GM23248 (cell line): ENCODE measurements at places on chromosomes 5 and 9. TPM values are rescaled to one million over a fixed set of nuclear protein-coding genes. Genes with fewer than 3 reads are reported as not detected.

The PLAC8L1 gene
- 2.3 TPM in 1 of 2 replicates, not detected in the other for total RNA-seq

The TEX48 gene
- total RNA-seq, result not detected in 2 replicates

DNA sequence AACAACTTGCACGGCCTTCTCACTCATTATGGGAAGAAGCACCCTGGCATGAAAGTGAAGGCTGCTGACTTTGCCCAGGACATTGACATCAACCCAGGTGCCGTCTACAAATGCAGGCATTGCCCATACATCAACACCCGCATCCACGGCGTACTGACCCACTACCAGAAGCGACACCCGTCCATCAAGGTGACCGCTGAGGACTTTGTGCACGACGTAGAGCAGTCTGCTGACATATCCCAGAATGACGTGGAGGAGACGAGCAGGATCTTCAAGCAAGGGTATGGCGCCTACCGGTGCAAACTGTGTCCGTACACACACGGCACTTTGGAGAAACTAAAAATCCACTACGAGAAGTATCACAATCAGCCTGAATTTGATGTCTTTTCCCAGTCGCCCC, 65.4 kb downstream of the ZNF462 start:
- no peaks in the 10 kb centered on the region for H3K36me3 ChIP-seq
- no peaks in the 10 kb centered on the region for H3K4me1 ChIP-seq
- DNase-seq, result no peak
- no peak overlapping the region for H3K27ac ChIP-seq

DNA sequence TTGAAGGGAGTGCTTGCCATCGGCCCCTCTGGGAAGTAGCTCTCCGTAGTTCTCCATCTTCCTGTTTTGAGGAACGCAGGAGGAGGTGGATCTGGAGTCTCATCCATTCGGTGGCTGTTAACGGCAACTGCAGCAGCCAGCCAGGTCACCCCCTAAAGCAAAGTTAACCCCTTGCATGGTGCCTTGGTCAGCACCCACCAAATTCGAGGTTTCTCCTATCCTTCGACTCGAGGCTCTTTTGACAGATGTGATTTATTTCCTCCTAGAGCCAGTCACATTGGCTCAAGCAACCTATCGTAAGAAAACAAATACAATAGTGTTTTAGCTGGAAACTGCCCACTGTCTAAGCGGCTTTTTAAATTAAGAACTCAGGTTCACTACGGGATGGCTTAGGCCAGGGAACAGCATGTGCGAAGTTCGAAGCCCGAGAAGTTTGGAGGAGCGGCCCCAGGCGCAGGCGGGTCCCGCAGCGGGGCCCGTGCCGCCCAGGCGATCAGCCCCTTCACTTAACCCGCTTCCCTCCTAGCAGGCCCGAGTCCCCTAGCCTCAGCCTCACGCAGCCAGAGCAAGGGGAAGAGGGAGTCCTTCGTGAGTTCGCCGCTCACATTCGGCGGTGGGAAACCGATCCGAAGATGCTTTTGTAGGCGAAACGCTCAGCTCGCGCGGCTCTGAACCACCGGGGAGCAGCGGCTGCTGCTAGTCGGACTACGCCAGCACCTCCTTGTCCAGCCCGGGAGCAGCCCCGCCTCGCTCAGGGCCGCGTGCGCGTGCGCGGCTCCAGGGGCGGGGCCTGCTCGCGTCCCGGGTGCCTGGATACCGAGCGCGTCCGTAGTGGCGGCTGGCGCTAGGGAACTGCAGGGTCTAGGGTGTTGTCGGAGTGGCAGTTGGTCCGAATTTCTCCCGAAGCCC, at the start of gene ROPN1L:
ROPN1L (plus strand) TSS at position 797 of the 909 bp plus-strand sequence. CDS start 289 bp downstream, outside the sequence.
- peaks cover 13% of the 10 kb centered on the region; the same call in 1 of the 2 replicates for H3K4me1 ChIP-seq
- H3K27me3 ChIP-seq, result no peaks in the 10 kb centered on the region
- H3K4me3 ChIP-seq, result peak within 1 kb of the TSS; percentile 84
- H3K36me3 ChIP-seq, result 0 out of 2 replicates have a peak, but pooled peaks cover 13% of the 10 kb centered on the region

DNA sequence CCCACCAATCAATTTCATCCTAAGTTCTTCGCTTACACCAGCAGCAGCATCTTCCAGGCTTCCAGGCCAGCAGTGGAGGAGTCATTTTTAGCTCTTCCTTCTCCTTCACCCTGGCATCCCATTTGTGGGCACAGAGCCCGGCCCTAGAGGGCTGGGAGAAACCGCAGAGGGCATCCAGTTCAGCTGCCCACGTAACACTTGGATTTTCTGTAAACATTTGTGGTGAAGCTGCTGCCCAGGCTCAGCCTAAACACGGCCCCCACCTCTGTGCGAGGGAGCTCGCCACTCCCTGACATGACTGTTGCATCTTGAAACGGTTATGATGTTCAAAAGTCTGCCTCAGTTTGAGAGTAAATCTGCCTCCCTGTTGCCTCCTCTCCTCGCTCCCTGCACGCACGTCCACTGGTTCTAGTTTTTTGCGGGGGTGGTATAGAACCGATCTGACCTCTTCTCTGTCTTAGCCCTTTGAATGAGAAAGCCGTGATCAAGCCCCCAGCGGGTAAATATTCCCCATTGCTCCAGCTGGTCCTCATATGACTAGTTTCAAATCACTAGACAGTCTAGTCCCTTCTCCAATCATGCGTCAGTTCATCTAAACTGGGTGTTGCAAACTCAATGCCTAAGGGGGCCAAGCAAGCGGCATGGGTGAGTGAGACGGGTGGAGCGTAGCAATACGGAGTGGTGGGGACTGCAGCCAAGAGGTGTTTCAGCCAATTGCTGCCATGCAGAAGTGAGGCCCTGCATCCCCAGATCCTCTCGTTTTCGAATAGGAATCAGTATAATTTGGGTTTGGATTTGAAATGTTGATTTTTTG, 34.9 kb upstream of the N4BP3 start:
- peaks cover 7% of the 10 kb centered on the region; the same call in 1 of the 2 replicates for H3K4me1 ChIP-seq
- peak; percentile 97 for DNase-seq
- peaks cover 13% of the 10 kb centered on the region; the same call in 1 of the 2 replicates for H3K27me3 ChIP-seq
- H3K4me3 ChIP-seq, result peak overlapping the region; percentile 48
- H3K27ac ChIP-seq, result peak overlapping the region; percentile 78

- peak; percentile 23 for DNase-seq
- H3K27me3 ChIP-seq, result no peaks in the 10 kb centered on the region
- no peak overlapping the region for H3K27ac ChIP-seq
- H3K4me1 ChIP-seq, result peaks cover 16% of the 10 kb centered on the region
These were observed 52.2 kb upstream of the EDIL3 start for GRCh38 chr5:84436866-84437265.

DNA sequence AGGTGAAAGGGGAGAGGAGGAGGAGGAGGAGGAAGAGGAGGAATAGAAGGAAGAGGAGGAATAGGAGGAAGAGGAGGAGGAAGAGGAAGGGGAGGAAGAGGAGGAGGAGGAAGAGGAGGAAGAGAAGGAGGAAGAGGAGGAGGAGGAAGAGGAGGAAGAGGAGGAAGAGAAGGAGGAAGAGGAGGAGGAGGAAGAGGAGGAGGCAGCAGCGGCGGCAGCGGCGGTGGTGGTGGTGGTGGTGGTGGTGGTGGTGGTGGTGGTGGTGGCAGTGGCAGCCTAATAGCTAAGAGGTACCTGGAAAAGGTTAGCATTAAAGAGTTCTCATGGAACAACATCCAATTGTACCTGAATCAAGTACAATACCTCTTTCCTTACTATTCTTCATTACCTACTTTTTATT, 32.5 kb downstream of the UBAP2 start:
- no peaks in the 10 kb centered on the region for H3K27me3 ChIP-seq
- DNase-seq, result no peak
- no peak overlapping the region for H3K4me3 ChIP-seq
- H3K27ac ChIP-seq, result no peak overlapping the region

DNA sequence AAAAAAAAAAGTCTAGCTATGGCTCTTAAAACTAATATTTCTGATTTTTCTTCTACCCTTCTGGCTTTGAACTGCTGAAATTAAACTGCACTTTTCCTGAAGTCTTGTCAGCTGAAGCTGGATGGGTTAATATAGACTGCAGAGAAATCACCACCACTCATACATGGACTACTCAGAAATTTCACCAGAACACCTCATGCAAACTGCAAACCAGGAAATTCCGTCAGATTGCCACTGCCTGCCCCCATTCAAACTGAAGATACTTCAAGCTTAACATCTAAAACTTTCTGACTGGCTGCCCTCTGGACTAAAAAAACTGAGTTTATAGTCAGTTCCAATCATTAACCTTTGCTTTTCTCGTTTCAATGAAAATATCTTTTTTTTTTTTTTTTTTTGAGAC, 11.6 kb upstream of the ANXA2R start:
- H3K27me3 ChIP-seq, result no peaks in the 10 kb centered on the region
- no peak overlapping the region for H3K4me3 ChIP-seq
- DNase-seq, result no peak
- peaks cover 14% of the 10 kb centered on the region for H3K4me1 ChIP-seq

- peak; percentile 74 for DNase-seq
- H3K36me3 ChIP-seq, result no peaks in the 10 kb centered on the region
- H3K27ac ChIP-seq, result no peak overlapping the region
- H3K4me1 ChIP-seq, result peaks cover 13% of the 10 kb centered on the region
These were observed 99.5 kb upstream of the LMX1B start for GRCh38 chr9:126514037-126514821.

- H3K27ac ChIP-seq, result no peak overlapping the region
- DNase-seq, result peak; percentile 32
- H3K4me3 ChIP-seq, result no peak overlapping the region
These were observed 284.3 kb downstream of the ARHGAP26 start for GRCh38 chr5:143054480-143054941.

DNA sequence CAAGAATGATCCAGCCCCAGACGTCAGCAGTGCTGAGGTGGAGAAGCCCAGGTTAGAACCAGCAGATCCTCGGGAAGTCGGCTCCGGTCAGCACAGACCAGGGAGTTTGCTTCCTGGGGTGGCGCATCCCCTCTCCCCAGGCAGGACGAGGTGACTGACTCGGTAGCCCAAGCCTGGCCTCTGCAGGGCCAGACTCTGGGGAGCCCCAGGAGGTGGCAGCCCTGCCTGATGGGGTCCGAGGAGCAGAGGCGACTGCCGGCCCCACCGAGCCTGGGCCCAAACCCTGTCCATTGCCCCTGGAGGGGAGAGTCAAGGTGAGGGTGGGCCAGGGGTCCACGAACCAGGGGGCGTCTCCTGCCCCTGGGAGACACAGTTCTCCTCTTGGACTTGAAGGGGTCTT, 52.9 kb upstream of the SARDH start:
- H3K27me3 ChIP-seq, result no peaks in the 10 kb centered on the region
- no peak for DNase-seq
- peaks cover 3% of the 10 kb centered on the region; the same call in 1 of the 2 replicates for H3K4me1 ChIP-seq
- no peak overlapping the region for H3K4me3 ChIP-seq
- H3K27ac ChIP-seq, result no peak overlapping the region
- no peaks in the 10 kb centered on the region for H3K36me3 ChIP-seq

- H3K36me3 ChIP-seq, result no peaks in the 10 kb centered on the region
- no peak overlapping the region for H3K4me3 ChIP-seq
- H3K27ac ChIP-seq, result no peak overlapping the region
These were observed 52.4 kb downstream of the GALNT10 start for GRCh38 chr5:154242964-154243376.

DNA sequence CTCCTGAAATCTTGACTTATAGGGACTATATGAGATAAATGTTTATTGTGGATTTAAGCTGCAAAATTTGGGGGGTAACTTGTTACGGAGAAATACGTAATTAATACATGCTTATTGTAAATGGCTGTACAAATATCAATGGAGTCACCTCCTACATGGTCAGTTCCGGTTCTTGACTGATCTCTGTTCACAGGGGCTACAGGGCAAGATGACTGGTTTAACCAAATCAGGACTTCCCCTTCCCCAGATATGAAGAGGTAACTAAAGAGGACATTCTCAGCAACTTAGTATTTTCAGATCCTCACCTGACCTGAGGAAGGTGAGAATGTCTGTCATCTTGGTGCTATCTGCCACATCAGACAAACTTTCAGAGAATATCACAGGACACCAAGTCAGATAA, 54.7 kb downstream of the PTCD2 start:
- no peak overlapping the region for H3K4me3 ChIP-seq
- no peaks in the 10 kb centered on the region for H3K27me3 ChIP-seq
- no peaks in the 10 kb centered on the region for H3K36me3 ChIP-seq
- H3K27ac ChIP-seq, result no peak overlapping the region
- DNase-seq, result no peak
- peaks cover 31% of the 10 kb centered on the region for H3K4me1 ChIP-seq

DNA sequence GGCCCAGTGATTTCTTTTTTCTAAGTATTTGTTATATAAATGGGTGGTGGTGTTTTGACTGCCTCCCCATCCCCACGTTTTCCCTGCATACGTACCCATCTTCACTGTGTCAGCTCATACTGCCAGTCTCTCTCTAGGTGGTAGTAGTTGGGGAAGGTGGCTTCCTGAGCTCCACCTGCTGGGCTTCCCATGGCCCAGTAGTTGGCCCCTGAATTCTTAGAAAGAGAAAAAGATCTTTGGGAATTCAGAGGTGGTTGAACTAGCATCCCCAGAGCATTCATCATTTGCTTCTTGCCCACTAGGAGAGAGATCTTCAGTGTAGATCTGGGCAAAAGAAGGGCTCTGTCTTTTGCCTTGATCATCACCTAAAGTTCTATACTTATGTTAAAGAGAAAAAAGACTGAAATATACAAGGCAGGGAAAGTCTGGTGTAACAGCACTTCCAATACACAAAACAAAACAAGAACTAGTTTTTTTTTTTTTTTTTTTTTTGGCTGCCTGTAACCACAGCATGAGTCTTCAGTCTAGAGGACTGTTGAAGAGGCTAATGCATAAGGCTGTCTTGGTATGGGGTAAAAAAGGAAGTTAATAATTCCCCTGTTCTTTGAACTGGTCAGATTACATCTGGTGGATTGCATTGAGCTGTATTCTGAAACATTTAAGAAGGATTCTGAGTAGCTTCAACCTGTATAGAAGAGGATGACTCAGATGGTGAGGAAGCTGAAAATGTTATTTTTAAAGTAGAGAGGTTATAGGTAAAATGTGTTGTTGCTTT, 128.7 kb downstream of the ATG10 start:
- H3K27me3 ChIP-seq, result no peaks in the 10 kb centered on the region
- no peaks in the 10 kb centered on the region for H3K36me3 ChIP-seq
